ENCODE measurements at places on chromosomes 6 and 20. TPM values are rescaled to one million over a fixed set of nuclear protein-coding genes. Genes with fewer than 3 reads are reported as not detected.
A peak's percentile ranks its signal among the peaks of the same experiment; 100 is the strongest.

DNA sequence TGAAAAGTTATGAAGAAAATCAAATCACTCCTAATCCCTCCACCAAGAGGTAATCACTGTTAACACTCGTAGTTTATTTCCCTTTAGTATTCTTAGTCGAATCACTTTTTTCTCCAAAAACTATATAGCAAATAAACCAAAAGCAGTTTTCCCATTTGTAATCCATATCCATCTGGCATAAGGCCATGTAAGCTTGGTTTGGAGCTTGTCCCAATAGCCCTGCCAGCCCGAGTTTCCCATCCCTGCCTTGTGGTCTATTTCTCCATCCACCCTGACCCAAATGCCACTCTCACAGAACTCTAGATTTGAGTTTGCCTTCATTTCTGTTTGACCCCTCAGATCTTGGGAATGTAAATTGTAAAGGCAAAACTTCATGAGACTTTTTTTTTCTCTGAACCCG, 71.8 kb upstream of the DSP start:
- no peak for DNase-seq
- no peak overlapping the region for H3K27ac ChIP-seq
- peaks cover 7% of the 10 kb centered on the region for H3K27me3 ChIP-seq
- no peak overlapping the region for H3K4me3 ChIP-seq

DNA sequence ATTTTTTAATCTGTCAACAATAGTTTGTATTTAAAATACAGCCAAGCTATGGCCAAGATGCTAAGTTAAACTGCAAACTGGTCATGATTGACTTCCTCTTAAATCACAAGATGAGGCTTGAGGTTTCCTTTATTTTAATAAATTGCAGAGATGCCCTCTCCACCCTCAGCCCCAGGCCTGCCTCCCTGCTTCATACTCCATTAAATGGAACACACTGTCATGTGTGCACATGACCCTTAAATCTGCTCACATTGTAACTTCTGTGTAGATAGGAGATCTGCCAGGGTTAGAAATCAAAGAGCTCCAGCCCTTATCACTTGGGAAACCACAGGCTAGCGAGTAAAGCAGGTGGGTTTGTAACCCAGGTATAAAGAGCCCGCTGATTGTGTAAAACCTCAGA, 20.8 kb downstream of the DUSP22 start:
- H3K4me3 ChIP-seq: peak overlapping the region; percentile 60
- H3K36me3 ChIP-seq: peaks cover 4% of the 10 kb centered on the region
- peak overlapping the region; percentile 86 for H3K27ac ChIP-seq
- H3K4me1 ChIP-seq: peaks cover 56% of the 10 kb centered on the region

- no peak for DNase-seq
- H3K4me1 ChIP-seq: no peaks in the 10 kb centered on the region
- no peak overlapping the region for H3K27ac ChIP-seq
- H3K4me3 ChIP-seq: no peak overlapping the region
These were observed 136.3 kb upstream of the ZNF184 start for GRCh38 chr6:27608916-27609883.

DNA sequence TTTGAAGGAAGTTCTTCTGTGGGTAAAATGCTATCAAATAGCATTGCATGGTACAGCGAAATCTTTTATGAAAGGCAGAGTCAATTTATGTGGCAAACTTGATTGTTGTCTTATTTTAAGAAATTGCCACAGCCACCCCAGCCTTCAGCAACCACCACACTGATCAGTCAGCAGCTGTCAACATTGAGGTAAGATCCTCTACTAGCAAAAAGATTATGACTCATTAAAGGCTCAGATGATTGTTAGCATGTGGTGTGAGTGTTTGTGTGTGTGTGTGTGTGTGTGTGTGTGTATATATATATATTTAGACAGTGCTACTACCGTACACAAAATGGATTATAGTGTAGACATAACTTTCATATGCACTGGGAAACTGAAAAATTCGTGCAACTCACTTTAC, 27.8 kb downstream of the LRRN4 start:
- H3K27me3 ChIP-seq: no peaks in the 10 kb centered on the region
- no peak overlapping the region for H3K4me3 ChIP-seq
- no peak overlapping the region for H3K27ac ChIP-seq
- H3K4me1 ChIP-seq: peaks cover 12% of the 10 kb centered on the region
- peak; percentile 13 for DNase-seq

DNA sequence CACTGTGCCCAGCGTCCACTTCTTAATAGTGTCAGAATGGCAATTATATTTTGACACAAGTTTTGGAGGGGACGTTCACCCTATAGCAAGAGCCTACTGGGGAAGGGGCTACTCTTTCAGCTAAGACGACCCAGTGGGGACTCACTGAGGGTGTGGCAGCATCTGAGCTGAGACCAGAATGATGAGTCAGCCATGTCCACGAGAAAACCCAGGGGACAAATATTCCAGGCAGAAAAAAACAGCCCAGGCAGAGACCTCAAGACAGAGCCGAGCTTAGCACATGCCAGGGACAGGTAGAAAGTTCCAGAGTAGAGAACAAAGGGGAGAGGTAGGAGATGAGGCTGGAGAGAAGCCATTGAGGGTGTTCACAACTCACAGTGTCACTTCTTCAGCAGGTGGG, 11.2 kb downstream of the CNBD2 start:
- no peak for DNase-seq
- no peak overlapping the region for H3K27ac ChIP-seq
- peaks cover 4% of the 10 kb centered on the region for H3K27me3 ChIP-seq
- H3K36me3 ChIP-seq: no peaks in the 10 kb centered on the region
- no peak overlapping the region for H3K4me3 ChIP-seq

CBLN4 gene
- not detected for polyA plus RNA-seq

RBM12 gene
- polyA plus RNA-seq: 14.7 TPM

LTA gene
- 1.4 TPM for polyA plus RNA-seq

SLC32A1 gene
- polyA plus RNA-seq: not detected
